ENCODE measurements at places on chromosomes 4 and X.

DNA sequence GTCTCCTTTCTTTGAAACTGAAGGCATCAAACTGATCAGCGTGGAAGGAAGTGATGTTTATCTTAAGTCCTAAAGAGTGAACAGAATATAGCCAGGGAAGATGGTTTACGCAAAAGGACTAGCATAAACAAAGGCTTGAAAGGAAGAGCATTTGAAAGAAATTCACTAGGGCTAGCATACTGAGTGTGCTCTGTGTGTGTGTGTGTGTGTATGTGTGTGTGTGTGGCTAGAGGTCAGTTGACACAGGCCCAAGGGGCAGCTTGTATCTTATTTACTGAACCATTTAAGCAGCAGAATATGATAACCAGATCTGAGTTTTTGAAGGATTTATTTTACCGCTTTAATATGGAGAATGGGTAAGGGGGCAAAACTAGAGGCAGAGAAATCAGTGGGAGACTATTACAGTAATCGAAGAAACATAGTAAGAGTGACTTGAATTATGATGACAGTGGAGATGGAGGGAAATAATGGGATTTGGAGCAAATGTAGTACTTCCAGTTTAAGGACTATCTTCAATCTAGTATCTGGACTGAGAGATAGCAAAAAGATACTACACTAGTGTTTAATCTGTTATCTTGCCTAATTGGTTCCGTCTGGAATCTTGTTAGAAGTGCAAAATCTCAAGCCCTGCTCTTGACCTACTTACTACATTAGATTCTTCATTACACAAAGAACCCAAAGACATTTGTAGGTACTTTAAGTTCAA lies 36.9 kb downstream of the CEP44 start:
- DNase-seq = no peak

DNA sequence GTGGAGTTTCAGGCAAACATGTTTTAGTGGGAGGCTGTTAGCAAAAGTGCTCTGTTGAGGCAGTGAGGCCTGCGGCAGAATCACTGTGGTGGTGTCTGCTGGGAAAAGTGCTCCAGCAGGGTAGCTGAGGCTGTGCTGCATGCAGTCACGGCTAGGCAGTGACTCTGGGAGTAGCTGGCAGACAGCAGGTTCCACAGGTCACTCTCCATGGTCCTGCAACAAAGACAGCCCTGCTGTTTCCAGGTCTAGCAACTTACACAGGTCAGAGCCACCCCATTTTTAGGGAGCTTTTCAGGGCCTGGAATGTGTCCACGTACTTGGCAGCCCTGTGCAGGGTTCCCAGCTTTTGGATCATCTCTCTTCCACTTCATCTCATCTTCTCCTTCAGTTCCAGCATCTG lies 184.3 kb downstream of the NAA11 start:
- DNase-seq = no peak

GRCh38 chr4:126627255-126627654 lies 1005.5 kb upstream of the INTU start:
- no peak for DNase-seq

DNA sequence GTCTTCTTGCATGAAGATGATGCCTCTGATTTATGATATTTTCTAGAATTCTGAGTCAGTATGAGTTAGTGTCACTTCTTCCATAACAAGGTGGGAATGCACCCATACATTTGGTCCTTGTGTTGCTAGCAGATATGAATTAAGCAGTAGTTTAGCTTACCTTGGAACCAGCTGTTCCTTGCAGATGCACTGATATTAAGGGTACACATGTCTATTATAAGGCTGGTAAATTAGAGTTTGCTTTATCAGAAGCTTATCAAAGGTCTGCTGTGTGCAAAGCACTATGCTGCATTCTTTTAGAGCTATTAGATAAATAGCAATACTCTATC lies 36.5 kb downstream of the AFF1 start:
- no peak for DNase-seq

DNA sequence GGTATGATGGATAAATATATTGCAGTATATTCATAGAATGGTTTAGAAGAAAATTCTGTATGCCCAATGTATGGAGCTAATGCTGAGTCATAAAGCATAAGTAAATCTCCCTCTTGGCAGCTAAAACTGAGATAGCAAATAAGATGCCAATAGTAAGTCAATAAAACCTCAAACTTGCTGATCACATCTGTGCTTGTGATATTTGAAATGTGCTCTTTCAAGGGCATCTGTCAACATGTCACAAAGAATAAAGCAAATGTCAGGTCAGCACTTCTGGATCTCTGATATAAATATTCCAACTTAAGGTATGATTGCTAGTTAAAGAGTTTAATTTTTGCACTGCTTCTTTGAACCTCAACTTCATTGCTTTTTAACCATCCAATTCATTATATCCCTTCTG lies 262.3 kb upstream of the EMCN start:
- DNase-seq = no peak

DNA sequence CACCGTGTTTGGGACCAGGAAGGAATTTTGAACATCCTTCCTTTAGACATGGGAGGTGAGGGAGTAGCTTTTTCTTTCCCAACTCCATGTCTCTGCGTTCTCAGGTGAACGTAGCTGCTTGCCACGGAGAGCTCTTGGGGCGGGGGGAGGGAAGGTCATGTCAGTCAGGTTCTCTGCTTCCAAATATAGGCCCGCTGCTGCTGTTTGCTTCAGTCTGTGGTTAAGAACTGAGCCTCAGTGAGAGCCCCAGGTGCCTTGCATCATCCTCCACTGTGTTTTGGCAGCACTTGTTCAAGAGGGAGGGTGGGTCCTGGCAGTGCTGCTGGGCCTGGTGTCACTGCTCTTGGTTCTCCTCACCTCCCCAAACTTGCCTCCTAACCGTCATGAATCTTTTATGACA lies 46.5 kb downstream of the HADH start:
- DNase-seq = no peak

GRCh38 chrX:20350596-20350995 lies 83.9 kb upstream of the RPS6KA3 start:
- no peak for DNase-seq

GRCh38 chr4:20391198-20391597 lies 139.5 kb downstream of the SLIT2 start:
- no peak for DNase-seq
